ENCODE measurements at places on chromosomes 7 and 10.

DNA sequence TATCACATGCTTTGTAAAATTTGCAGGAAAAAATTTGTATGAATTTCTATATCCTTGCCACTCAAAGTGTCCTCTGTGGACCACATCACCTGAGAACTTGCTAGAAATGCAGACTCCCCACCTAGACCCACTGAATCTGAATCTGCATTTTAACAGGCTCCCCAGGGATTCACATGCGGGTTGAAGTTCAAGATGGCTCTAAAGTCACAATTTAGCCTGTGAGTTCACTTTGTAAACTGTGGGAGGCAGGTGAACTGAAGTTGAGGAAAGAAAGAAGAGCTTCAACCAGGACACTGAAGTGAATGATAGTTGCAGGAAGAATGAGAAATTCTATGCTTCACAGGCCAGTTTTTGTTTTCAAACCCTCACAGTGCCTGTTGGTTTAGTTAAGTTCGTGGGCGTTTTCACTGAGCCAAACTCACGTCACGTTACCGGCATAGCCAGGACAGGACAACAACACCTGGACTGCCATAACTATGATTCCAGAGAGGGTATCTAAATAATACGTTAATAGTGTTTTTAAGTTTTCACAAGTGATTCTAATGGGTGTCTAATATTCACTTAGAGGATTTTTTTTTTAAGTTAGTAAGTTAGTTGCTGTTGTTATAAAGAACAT lies 240.0 kb downstream of the PHTF2 start:
- DNase-seq: no peak

DNA sequence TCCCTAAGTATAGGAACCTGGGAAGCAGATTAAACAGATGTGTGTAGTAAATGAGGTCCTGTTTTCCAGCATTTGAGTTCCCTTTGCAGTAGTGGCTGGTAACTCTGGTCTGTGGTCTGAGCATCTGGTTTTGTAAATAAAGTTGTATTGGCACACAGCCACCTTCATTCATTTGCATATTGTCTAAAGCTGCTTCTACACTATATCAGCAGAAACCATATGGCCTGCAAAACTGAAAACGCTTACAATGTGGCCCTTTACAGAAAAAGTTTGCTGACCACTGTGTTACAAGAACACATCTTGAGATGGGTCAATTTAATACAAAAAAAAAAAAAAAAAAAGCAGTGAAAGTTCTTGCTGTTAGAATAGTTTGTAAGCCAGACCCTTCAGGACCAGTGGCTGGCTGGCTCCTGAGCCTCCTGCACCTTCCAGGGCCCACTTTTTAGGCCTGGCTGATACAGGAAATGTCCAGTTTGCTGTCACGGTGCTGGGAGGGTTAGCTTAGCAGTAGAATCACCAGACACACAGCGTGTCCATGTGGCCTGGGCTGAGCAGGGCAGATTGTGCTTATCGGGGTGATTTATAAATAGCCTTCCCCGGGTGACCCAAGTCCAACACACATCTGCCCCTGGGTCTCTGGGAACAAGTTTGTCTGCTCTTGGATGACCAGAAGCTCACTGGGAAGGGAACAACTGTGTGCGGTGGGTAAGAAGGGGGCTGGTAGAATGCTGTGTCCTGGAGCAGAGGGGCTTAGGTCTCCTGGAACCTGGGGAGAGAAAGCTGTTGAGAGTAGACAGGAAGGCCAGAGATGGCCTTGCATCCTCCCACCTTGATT lies 1.4 kb downstream of the C10orf71 start:
- no peak for DNase-seq

DNA sequence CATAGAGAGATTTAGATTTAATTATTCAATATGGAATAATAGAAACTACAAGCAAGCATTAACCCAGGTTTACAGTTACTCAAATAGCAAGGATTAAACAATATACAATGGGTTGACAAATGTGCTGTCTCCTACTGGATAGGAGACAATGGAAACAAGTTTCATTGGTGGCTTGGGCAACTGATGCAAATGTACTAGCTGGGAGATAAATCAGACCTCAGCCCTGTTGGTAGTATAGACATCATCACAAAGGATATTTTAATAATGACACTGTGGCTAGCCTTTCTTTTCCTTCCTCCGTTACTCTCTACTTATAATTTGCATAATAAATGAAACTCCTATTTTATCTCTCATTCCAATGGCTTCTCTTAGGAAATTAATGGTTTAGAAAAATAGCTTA lies 96.5 kb upstream of the DKK1 start:
- DNase-seq: no peak

- DNase-seq: no peak
Measured at GRCh38 chr10:28984431-28984830, 304.4 kb upstream of the LYZL1 start.

GRCh38 chr7:18208921-18209320 lies 181.3 kb upstream of the PRPS1L1 start:
- DNase-seq: no peak

DNA sequence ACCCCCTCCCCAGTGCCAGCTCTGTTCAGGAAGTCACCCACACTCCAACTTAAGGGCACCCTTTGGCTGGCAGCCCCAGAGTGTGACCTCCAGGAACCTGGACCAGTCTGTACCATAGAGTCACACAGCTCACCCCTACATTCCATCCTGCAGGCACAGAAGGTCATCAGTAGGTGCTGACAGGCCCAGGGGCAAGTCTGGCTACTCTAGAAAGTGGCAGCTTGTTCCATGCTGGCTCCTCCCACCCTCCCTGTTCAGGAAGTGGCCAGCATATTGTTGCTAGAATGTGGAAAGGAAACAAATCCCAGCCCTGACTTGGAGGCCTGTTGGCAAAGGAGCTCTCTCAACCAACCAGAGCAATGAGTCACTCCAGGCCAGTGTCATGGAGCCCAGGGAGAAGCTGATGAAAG lies 3.2 kb upstream of the NCOA4 start:
- no peak for DNase-seq
